ENCODE measurements at places on chromosomes 2 and 18.

DNA sequence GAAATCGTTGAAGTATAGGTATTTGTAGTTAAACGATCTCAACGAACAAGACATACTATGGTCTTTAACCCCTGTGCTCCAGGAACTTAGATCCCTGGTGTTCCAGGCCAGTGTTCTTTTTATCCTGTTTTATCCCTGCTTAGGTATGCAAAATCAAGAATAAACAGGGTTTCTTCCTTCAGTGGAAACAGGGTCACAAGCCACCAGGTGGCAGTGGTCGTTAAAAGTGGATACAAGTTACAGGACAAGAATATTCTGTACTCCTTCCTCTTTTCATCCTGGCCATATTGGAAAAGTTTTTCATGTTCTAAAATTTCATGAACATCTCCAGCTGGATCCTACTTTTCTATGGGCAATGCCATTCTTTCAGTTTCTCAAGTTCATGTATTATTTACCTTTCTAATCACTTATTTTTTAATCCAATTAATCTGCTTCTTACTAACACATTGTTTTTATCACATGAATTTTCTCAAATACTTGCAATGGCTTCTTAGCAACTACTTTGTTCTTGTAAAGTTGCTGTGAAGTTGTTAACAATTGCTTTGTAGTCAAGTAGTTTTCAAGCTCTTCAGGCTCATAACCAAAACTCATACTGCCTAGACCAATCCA lies 16.4 kb upstream of the HNMT start:
- peak; percentile 81 for DNase-seq

- no peak for DNase-seq
These were observed 477.3 kb downstream of the LPIN1 start for GRCh38 chr2:12223732-12224131.

DNA sequence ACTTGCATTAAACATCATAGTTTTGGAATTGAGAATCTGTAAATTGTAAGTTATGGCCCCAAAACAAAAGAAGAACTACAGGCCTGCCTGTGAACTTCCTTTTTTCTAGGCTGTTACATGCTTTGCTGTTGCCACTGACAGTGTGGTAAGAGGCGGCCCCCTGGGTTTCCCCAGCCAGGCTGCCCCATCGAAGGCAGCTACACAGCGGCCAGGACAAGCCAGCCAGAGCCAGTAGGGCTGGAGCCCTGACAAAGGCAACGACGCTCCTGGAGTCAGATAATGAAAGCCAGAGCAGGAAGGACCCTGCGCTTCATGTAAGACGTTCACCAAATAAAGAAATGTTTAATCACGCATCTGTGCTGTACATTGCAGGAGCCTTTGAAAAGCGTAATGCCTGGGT lies 55.0 kb downstream of the ANKRD44 start:
- peak; percentile 83 for DNase-seq

DNA sequence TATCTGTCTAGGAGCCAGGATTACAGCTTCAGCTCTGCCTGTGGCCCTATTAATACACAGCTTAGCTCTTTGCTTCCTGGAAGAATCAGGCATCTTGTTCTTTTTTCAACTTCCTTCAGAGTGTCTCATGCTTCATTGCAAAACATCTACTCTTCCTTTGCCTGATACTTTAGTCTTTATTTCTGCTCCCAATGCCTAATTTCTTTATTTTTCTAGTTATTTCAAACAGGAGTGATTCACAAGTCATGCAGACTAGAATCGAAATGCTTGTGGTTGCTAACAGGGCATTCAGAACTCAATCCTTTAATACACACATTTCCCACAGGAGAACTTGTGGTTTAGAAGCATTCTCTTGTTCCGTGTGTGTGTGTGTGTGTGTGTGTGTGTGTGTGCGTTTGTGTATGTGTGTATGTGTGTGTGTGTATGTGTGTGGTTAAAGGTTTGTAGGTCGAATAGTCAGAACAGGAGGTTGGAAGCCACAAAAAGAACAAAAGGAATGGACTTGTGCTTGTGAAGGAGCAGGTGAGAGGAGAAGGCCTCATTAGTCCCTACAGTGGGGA lies 28.3 kb upstream of the INSIG2 start:
- no peak for DNase-seq

- DNase-seq = no peak
These were observed 22.1 kb downstream of the SERPINE2 start for GRCh38 chr2:224016963-224017362.

DNA sequence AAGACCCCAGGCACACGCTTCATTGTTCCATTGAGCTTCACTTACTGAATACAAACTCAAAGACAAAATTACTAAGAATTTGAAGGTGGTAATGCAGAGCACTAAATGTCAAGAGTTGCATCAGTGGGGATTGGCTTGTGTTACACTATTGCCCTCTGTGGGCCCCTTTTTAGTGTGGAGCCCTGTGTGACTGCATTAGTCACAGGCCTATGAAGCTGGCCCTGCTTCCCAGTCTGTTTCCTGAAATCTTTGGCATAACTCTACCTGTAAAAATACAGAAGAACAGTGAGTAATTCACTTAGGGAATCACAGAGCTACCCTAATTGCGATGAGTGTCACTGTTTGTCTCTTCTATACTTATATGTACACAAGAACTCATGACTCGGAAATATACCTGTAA lies 40.0 kb upstream of the STPG4 start:
- no peak for DNase-seq

DNA sequence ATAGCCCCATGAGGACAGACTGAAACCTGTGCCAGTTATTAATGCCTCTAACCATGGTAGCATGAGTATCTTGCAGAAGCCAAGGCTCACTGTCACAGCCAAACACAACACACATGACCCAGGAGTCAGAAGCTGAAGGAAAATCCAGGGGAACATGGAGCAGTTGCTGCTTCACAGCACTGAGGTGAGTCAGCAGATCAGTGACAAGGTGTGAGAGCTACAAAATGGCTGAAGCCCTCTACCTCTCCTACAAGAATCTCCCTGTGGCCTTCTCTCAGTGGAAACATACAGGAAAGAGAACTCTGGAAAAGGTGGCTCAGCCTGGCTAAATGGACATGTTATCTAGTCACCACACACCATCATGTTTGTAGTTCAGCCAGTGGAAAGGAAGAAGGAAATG lies 93.5 kb downstream of the NAB1 start:
- no peak for DNase-seq

DNA sequence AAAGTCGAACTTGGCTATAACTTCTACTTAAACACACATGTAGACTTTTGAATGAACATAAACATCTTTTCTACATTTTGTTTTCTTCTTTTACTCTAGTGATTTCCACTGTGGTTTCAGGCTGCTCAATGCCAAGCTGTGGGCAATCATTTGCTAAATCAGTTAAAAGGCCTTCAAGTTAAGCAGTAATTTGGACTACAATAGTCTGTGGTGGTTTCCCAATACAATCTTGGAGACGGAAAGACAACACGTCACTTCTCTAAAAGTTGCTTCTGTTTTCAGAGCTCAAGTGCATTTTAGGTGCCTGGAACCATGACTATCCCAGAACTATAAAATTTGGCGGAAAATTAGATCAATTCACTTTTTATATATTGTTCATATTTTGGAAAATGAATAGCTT lies 69.4 kb downstream of the TXNL1 start:
- DNase-seq = no peak

- no peak for DNase-seq
These were observed 27.5 kb upstream of the POLE4 start for GRCh38 chr2:74930811-74931486.

- no peak for DNase-seq
These were observed 1.6 kb upstream of the NFE2L2 start for GRCh38 chr2:177265824-177266817.

- peak; percentile 22 for DNase-seq
These were observed 5.3 kb upstream of the SLC20A1 start for GRCh38 chr2:112640467-112640799.

GRCh38 chr2:240914645-240915525 lies 8.7 kb downstream of the CROCC2 start:
- no peak for DNase-seq

GRCh38 chr2:198296665-198297308 lies 492.4 kb downstream of the PLCL1 start:
- DNase-seq = no peak

DNA sequence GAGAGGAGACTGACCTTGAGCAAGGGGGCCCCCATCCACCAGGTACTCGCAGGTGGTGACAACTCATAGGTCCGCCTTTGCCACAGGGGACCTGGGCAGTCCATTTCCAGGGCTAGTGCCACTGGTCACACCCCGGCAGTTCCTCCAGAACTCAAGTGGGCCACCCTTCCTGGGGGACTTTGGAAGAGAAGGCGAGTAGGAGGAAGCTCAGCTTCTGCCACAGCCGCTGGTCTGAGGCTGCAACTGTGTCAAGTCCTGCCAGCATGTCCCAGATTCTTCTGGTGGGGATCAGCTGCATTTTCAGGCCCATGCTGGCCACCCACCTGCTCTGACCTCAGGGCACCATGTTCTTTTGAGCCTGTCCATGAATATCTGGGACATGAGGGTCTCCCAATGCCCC lies 423.9 kb upstream of the MYT1L start:
- DNase-seq = no peak

- no peak for DNase-seq
These were observed 156.0 kb downstream of the TANC1 start for GRCh38 chr2:159124441-159124911.

DNA sequence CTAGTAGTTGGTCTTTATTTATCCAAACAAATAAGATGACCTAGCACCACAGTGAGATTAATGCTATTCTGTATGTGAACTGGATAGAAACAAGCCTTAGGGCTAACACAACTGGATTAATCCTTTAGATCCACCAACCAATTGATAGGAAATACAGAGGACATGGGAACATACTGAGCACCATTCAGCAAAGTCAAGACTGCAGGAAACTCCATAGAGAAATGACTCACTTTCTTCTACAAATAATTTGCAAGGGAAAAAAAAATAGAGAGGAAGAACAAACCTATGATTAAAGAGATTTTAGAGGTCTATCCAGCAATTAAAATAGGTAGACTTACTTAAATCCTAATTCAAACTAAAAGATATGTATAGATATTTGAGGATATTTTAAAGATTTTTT lies 23.9 kb downstream of the WDFY1 start:
- DNase-seq = no peak

- no peak for DNase-seq
These were observed 200.8 kb upstream of the STON1 start for GRCh38 chr2:48328942-48329723.

- DNase-seq = no peak
These were observed 643.0 kb upstream of the FAM98A start for GRCh38 chr2:34241905-34242762.

GRCh38 chr2:102803041-102803896 lies 41.4 kb downstream of the TMEM182 start:
- DNase-seq = no peak

GRCh38 chr18:29664278-29665036 lies 1378.1 kb downstream of the DSC3 start:
- no peak for DNase-seq

DNA sequence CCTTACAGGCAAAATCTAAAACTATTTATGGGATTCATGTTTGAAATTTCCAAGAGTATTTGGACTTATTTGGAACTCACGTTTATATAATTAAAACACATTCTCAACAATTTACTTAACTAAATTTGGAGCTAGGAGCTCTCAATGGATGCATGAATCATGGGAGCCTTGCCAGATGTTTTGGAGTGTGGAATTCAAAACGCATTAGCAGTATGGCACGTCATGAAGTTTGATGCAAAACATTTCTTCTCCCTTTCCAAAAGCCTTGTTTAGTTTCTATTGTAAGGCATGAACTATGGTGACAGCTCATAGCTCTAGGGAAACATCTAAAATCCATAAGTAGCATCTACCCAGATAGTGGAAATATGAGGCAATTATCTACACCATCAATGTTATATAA lies 701.6 kb downstream of the SATB2 start:
- DNase-seq = no peak

GRCh38 chr18:3293196-3293951 lies 31.4 kb downstream of the MYL12B start:
- DNase-seq = no peak

- DNase-seq = no peak
These were observed 94.8 kb upstream of the THOC1 start for GRCh38 chr18:362311-363290.

DNA sequence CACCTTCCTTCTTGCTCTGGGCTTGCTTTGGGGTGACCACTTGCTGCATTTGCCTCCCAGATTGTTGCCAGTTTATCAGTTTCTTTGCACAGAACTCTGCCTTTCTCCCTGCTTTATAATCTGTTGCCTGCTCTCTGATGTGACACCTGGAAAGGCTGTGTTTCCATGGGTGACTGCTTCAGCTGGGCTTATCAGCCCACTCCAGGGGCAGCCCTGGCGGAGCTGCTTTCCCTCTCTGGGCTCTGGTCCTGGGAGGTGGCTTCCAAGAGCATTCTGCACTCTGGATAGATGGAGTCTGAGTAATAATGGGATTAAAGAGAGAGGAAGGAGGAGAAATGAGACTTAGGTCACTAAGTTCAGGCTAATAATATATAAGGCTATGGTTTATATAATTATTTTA lies 352.7 kb downstream of the TSN start:
- DNase-seq = no peak

- DNase-seq = peak; percentile 34
These were observed 125.5 kb downstream of the SMAD7 start for GRCh38 chr18:48825101-48825745.

GRCh38 chr2:9092383-9093282 lies 89.1 kb upstream of the MBOAT2 start:
- DNase-seq = no peak

DNA sequence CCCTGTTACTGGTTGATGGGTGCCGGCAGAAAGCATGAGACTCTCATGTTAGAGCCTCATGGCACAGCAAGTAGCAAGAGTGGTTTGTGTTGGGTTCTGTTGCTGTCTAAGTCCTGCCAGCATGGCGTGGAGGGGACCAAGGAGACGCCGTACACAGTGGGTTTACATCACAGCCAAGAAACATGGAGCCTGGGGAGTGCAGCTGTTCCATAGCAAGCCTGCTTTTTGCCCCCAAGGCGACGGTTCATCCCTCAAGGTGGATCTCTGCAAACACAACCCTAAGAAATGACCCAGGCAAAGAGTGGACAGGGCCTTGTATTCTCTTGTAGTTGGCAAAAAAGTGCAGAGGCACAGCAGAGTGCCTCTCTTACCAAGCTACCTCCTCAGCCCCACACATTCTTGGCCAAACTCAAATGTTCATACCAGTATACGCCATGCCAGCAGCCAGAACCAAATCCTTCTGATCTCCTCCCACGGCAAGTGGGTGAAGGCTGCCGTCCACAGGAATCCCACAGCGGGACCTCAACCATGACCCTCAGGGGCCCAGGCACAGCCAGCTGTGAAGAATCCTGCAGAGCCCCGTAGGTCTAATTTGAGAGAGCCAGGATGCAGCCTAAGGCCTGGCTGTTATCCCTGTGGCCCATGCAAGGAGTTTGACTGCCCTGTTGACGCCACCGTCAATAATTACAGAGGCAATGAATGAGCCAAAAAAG lies 19.0 kb downstream of the SNED1 start:
- peak; percentile 32 for DNase-seq

DNA sequence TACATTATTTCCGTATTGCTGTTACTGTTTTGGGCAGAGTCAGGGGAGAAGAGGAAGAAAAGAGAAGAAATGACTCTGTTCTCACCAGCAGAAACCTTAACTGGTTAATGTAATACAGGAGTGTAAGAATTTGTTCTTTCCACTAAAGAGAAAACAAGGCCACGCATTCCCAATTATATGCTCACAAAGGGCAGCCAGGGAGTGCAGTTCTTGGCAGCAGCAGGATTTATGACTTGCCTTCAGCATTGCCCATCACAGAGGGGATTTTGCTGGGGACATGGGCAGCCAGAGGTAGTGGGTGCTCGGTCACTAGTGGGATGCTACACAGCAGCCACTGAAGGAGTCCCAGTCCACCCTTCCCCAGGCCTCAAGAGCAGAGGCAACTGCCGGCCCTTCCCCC lies 18.4 kb downstream of the MREG start:
- no peak for DNase-seq

GRCh38 chr2:176148751-176149421 lies 2.5 kb upstream of the HOXD4 start:
- no peak for DNase-seq

All from upper lobe of right lung (tissue), 1 donor.